ENCODE measurements at places on chromosomes 13 and 19.

- DNase-seq = no peak
These were observed 26.0 kb downstream of the GPALPP1 start for GRCh38 chr13:45015300-45015699.

GRCh38 chr19:3324405-3324856 lies 42.0 kb upstream of the NFIC start:
- DNase-seq = peak; percentile 76

- no peak for DNase-seq
These were observed 48.7 kb downstream of the LYL1 start for GRCh38 chr19:13053761-13054625.

GRCh38 chr19:3778899-3779723 lies 7.1 kb downstream of the MATK start:
- no peak for DNase-seq

GRCh38 chr13:85521657-85522056 lies 277.6 kb downstream of the SLITRK6 start:
- DNase-seq = no peak

- no peak for DNase-seq
These were observed 3.1 kb downstream of the MAST3 start for GRCh38 chr19:18100710-18101109.

GRCh38 chr19:35389192-35389861 lies 18.5 kb downstream of the GPR42 start:
- no peak for DNase-seq

- DNase-seq = no peak
These were observed 20.4 kb downstream of the DHRS12 start for GRCh38 chr13:51783428-51784094.

DNA sequence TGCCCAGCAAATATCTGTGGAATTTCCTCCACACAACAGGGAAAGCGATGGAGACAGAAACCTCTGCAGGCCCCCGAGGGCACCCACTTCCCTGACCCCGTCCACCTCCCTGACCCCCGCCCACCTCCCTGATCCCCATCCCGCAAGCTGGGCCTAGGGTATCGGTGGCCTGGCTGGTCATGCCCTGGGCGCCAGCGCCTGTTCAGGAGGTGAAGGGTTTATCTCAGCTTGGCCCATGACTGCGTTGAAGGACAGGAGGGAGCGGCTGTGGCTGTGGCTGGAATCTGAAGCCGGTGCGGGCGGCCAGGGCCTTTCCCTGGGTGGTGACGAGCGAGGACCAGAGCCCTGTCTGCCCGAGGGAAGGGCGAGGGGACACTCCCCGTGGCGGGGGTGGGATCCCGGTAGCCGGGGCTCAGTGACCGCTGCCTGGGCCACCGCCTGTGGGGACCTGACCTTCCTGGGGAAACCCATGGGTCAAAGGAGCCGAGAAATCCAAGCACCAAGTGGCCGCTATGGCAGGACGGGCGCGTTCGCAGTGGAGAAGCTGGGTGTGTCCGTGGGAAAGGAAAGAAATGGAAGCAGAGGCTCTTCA lies 20.7 kb downstream of the GAS6 start:
- no peak for DNase-seq

- DNase-seq = no peak
These were observed 64.2 kb downstream of the SIAH3 start for GRCh38 chr13:45787346-45787745.

DNA sequence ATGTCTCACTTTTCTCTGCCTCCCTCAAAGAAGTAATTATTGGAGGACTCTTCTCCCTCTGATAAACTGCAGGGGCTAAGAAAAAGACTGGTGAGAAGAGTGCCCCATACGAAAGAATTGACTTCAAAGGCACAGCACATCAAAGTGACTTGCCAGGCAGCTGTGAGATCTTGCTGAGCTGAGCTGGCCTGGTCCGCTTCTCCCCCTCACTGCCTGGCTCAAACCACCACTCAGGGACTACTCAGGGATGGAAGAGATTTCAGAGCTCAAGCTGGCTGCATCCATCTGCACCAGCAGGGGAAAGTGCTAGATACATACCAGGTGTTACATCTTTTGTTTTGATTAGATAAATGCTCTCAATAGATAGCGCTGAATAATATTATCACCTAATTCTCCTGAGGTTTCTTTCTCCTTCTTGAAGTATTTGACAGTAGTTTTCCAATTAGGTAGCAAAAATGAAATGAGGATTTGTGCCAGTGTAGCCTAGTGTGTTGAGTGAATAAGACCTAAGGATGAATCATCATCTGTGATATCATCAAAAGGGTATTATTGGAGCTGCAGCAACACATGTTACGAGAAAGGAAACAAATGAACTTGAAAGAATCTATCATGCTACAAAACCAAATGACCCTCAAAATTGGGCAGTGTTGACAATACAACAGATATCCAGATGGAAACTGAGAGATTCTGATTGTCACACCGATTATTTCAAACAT lies 379.8 kb downstream of the TBC1D4 start:
- DNase-seq = no peak

- DNase-seq = no peak
These were observed 95.7 kb downstream of the GPR12 start for GRCh38 chr13:26664876-26665275.

DNA sequence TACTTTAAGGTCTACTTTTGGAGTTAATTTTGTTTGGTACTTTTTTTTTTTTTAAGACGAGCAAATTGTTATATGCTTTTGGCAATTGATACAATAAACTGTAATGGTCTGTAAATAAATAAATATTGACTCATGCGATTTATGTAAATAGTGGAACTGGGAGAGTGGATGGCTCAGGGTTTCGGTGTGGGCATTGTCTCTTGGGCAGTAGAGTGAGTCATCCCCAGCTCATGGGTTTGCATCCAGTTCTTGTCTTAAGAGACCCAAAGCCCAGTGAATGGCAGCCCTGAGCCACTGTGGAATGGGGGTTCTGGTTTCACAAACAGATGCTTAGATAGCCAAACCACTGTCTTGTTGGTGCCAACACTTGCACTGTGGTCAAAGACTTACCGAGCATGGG lies 33.0 kb downstream of the FGF9 start:
- no peak for DNase-seq

GRCh38 chr13:112779856-112780604 lies 90.2 kb downstream of the ATP11A start:
- no peak for DNase-seq

DNA sequence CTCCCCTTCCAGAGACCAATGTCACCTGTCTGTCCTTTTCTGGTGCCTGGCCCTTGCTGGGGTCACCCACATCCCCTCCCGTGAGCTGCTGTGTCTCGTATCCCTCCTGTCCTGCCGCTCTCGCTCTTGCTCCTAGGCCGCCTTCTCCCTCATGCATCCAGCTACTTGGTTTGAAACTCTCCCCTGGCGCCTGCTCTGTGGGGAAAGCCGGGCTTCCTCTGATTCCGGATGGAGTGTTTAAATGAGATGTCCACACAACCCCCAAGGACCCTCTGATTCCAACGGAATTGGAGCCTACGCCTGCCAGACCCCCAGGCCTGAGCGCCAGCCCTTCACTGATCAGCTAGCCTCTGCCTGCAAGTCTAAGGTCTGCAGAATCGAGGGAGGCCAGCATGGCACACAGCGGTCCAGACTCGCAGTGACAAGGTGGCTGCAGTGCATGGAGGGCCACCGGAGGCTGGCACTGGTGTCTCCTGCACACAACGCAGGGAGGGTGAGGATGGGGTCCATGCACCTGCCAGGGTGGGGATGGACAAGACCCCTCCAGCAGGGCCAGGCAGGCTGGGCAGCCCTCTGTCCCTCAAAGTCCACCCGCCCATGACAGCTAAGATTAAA lies 47.2 kb downstream of the RFX2 start:
- DNase-seq = no peak

GRCh38 chr19:6465006-6465405 lies 935 bp downstream of the CRB3 start:
- DNase-seq = no peak

- DNase-seq = no peak
These were observed 9.5 kb downstream of the MIER2 start for GRCh38 chr19:335072-335471.

Data from HEK293T (cell line).